ENCODE measurements at places on chromosomes 12 and 14. TPM values are rescaled to one million over a fixed set of nuclear protein-coding genes. Genes with fewer than 3 reads are reported as not detected.

ING4 gene
- 11.6 TPM for total RNA-seq

BMP4 gene
- not detected for total RNA-seq

KLRG1 gene
- under 0.01 TPM for total RNA-seq

ALX1 gene
- under 0.01 TPM for total RNA-seq

CLEC14A gene
- not detected for total RNA-seq

ACRBP gene
- 0.50 TPM for total RNA-seq

DEGS2 gene
- total RNA-seq, result 1.2 TPM

GPRC5D gene
- total RNA-seq, result not detected

KERA gene
- total RNA-seq, result not detected

MAP1LC3B2 gene
- total RNA-seq, result 3.0 TPM

AQP6 gene
- not detected for total RNA-seq

SERPINA12 gene
- total RNA-seq, result not detected

TAS2R8 gene
- total RNA-seq, result not detected

C2CD5 gene
- total RNA-seq, result 16.2 TPM

FGF6 gene
- total RNA-seq, result not detected

RPGRIP1 gene
- total RNA-seq, result not detected

LRRC43 gene
- total RNA-seq, result 0.28 TPM

MFAP5 gene
- total RNA-seq, result 19.5 TPM

KIF5A gene
- total RNA-seq, result under 0.01 TPM

BICD1 gene
- 12.2 TPM for total RNA-seq

CD163L1 gene
- total RNA-seq, result 0.14 TPM

BHLHE41 gene
- 1.1 TPM for total RNA-seq

KLRC1 gene
- not detected for total RNA-seq

GPR137C gene
- under 0.01 TPM for total RNA-seq

PPP1R1A gene
- not detected for total RNA-seq

AGAP2 gene
- total RNA-seq, result 0.07 TPM

GLIPR1L1 gene
- not detected for total RNA-seq

CMTM5 gene
- total RNA-seq, result not detected

TMED8 gene
- total RNA-seq, result 8.5 TPM

FOXG1 gene
- 3.7 TPM for total RNA-seq

EFS gene
- 6.2 TPM for total RNA-seq

AHNAK2 gene
- 1,136 TPM for total RNA-seq

UNC79 gene
- under 0.01 TPM for total RNA-seq
